Posterior cingulate gyrus (tissue), 11 donors: ENCODE measurements at places on chromosomes 5 and 9.

DNA sequence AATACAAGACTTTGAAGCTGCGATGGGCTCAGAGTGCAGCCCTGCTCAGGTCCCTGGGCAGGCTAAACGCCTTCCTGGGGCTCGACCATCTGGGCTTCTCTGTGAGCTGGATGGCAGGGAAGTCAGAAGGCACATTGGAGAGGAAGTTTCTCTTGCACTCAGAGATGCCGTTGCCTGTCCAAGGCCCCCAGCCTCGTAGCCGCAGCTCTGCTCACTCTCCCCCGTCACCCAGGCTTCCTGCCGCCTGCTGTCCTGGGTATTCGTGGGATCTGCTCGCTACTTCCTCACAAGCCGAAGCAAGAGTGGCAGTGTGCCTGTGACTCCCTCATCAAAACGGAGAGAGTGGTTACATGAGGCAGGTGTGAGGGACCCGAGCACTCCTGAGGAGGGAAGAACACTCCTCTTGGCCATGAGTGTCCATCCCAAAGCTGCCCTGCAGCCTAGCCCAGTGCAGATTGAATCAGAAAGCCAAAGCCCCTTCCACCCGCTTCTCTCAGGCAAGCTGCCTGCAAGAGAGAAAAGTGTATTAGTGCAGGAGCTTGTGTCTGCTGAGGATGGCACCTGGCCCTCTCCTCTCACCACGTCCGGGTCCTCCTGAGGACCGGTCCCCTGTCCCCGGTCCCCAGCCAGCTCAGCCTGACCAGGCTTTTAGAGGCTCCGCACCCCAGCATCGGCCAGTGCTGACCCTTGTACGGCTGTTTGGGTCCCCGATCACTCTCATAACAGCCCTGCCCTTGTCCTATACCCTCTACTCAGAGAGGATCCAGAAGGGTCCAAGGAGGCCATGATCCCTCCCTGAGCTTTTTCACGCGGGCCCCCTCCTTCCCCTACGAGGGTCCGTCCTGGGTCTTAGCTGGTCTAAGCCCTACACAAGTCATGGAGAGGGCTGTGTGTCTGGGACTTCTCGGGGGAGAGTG is 7.3 kb downstream of the FCN2 start:
- no peak for DNase-seq

DNA sequence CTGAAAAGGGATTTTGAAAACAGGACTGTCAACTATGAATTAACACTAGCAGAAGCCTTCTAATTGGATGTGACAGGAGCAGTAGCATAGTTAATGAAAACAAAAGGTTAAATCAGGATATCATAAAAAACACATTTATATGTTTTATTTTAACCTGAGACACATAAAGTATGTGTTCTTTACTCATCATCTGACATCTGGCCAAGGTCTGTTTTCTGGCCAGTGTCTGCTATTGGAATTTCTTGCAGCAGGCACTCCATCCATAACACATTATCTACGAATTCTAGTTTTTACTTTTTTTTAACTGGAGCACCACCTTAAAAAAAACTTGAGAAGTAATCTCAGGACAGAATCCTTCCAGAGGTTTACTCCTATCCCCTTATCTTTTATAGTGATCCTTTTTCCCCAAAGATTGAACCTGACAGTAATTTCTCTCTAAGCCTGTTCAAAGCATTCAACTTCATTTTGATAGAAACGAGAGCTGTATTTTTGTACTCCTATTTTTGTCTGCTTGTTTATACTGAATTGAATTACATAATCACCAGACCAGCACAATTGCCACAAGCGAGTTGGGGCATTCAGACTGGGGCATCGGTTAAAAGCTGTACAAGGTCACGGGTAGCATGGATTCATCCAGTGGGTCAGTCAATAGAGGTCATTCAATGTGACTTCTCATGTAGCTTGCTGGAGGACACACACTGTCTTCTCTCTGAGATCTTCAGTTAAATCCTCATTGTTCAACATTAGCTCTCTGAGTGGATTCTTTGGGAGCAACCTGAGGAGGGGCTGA is 205.6 kb upstream of the CLINT1 start:
- no peak for DNase-seq

DNA sequence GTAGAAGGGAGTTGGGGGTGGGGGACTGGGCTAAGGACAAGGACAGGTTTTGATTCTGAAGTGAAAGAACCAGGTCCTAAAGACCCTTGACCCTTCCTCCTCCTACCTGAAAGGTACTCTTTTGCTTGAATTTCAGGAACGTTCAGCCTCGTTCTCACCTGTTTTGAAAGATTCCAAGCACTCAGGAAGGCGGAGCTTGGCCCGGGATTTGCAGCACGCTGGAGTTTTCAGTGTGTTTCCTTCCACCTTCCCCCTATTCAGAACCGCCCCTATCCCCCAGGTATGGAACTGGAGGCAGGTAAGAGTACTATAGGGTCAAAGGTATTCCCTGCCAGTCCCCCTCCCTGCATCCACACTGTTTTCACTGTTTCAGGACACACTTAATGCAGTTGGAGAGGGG is 7.1 kb downstream of the EGR1 start:
- no peak for DNase-seq

- no peak for DNase-seq
Measured at GRCh38 chr5:124453221-124454051, 293.0 kb downstream of the ZNF608 start.

GRCh38 chr5:111968459-111968858 is 211.5 kb upstream of the NREP start:
- DNase-seq, result no peak

DNA sequence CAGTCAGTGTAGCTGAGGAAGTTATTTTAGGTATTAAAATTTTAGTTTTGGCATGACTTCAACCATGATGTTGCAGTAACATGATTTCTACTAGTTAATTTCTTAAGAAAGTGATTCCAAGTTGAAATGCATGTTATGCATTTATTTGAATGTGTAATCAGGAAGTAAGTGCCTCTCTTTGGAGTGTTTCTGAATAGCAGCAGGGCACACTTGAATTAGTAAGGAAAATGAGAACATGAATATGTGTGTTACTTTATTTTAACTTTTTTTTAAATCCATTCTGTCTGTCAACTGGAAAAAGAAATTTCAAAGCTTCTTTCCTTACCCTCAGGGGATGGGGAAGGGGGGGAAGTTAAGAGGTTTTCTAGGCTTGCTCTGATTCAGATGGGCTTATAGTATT is 40.4 kb downstream of the CTNNA1 start:
- DNase-seq, result no peak

- DNase-seq, result no peak
Measured at GRCh38 chr5:136749016-136749415, 383.7 kb upstream of the TRPC7 start.

GRCh38 chr9:113652355-113653152 is 189.0 kb downstream of the RGS3 start:
- DNase-seq, result no peak

- DNase-seq, result no peak
Measured at GRCh38 chr5:115655994-115656393, 30.2 kb upstream of the TMED7 start.

GRCh38 chr9:93301911-93302541 is 118.1 kb downstream of the WNK2 start:
- no peak for DNase-seq

DNA sequence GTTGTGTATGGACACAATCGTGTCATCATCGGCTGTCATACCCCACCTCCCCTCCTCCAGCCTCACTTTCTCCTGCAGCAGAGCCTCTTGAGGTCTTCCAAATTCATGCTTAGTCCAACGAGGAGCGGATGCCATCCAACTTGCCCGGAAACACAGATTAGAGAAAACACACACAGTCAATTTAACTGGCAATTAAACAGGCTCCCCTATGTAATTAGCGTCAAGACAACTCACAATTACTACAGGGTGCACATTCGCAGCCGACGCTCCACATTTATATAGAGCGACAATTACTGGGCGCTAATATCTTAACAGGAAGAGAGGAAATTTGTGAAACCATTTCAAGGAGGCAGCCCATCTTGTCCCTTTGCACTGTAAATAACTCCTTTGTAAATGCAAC is 86.0 kb upstream of the ZNF618 start:
- DNase-seq, result no peak

GRCh38 chr5:51148437-51148836 is 234.8 kb upstream of the ISL1 start:
- DNase-seq, result no peak

GRCh38 chr9:133125941-133126696 is 5.1 kb upstream of the RALGDS start:
- no peak for DNase-seq

GRCh38 chr5:148729182-148729581 is 74.9 kb upstream of the HTR4 start:
- DNase-seq, result no peak

GRCh38 chr5:157400741-157401495 is 59.1 kb upstream of the NIPAL4 start:
- no peak for DNase-seq

GRCh38 chr5:58731641-58732040 is 148.8 kb downstream of the RAB3C start:
- DNase-seq, result no peak

- no peak for DNase-seq
Measured at GRCh38 chr9:134505032-134505431, 136.6 kb upstream of the COL5A1 start.

DNA sequence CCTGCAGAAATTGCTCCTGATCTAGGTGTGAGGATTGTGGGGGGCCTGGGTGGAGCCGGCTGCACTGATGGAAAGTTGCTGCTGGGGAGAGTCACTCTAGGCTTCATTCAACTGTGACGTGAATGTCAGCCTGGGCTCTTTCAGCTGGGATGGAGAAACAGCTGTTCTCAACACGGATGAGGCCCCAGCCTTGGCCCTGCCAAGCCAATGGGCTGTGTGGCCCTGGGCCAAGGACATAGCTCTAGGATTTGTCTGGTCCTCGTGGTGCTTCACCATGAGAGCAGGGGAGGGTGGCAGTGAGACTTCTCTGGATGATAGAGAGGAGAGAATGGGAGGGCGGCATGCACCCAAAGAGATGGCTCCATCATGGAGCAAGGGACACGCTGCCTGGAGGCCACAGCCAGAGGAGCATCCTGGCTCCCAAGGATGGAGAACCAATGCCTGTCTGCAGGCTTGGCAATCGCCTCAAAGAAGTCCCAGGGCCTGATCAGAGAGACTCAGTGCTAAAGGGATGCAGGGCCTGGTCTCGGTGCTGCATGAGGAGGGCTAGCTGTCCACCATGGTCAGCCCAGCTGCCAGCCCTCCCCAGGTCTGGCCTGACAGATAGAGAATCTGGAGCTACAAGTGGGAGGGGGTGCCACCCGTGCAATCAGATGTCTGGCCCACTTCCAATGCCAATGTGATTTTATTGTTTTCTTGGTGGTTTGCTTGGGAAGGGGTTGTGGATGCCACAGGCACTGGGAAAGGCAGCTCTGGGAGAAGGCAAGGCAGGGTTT is 141.0 kb downstream of the GADD45G start:
- DNase-seq, result no peak

GRCh38 chr9:132541870-132542830 is 40.3 kb upstream of the BARHL1 start:
- no peak for DNase-seq

- no peak for DNase-seq
Measured at GRCh38 chr5:80140496-80140895, 105.3 kb downstream of the THBS4 start.

DNA sequence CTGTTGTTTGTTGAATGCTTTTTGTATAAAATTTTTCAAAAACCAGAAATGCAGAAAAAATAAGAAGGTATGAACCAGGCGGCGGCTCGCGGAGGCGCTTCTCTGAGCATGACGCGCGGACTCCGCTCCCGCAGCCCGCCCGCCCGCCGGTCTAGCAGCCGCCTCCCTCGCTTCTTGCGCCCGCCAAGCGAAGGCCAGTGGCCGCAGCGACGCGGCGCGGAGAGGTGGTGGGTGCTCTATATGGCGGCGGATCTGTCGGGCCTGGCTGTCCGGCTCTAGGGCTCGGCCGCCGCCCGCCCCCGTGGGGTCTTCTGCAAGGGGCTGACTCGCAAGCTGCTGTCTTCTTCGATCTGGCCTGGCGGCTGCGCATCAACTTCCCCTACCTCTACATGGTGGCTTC is 93.8 kb downstream of the ANKRD18A start:
- no peak for DNase-seq

- DNase-seq, result no peak
Measured at GRCh38 chr5:166251786-166252185, 2039.7 kb upstream of the WWC1 start.

DNA sequence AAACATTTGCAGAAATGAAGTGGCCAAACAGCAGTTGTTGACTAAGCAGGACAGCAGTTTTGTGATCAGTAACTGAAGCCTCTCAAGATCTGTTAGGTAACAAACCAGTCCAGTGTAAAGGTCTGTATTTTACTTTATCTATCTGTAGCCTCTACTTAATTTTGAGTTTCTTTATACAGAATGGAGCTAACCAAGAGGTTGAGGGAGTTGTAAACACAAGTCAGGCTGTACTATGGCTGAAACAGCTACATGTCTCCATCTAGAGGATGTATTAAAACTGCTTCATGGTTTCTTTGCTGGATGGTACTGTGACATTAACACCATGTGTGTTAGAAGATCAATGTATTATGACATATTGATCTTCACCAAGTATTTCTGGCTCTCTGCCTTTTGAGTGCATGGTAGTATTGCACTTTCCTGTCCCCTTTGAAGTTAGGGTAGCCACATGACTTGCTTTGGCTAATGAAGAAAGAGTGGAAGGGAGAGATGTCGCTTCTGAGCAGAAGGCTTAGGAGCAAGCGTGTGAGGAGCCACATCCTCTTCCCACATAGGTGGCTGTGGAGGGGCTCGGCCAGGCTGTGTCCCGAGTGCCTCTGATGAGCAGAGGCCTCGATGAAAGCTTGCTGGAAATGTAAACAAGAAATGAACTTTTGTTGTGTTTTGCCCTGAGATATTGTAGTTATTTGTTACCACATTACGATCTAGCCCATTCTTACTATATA is 105.6 kb upstream of the PCA3 start:
- DNase-seq, result no peak

- DNase-seq, result no peak
Measured at GRCh38 chr9:71719562-71719961, 48.8 kb downstream of the CEMIP2 start.

DNA sequence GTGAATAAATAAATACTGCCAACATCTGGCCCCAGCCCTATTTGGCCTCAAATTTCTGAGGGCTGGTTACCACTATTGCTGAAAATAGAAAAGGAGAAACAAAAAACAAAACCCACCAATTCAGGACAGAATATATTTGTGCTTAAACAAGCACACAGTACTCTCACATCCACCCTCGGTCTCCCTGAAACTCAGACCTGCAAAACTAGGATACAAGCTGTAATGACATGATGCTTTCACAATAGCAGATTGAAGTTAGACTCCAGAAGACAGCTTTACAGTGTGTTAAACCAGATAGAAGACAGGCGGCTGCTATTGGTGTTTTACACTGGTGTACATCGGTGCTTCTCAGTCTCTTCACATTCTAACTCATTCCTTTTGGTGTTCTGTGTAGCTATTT is 214.9 kb upstream of the DMRT1 start:
- DNase-seq, result no peak
